ENCODE measurements at places on chromosomes 13 and 19.
A peak's percentile ranks its signal among the peaks of the same experiment; 100 is the strongest.

DNA sequence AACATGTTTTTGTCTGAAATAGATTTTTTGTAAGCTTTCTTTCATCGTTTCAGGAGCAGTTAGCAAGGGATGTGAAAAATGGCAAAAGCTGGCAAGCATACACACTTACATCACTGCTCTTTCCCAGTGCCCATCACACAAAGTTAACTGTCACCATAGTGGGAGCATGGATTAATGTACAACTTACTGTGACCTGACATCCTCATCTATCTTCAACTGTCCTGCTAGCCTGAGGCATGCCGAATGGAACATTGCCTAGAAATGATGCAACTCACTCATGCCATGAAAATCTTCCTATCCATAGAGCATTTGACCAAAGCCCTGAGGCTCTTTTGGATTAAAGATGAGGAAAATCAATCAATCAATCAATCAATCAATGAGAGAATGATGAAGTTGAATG, 491.7 kb upstream of the SLC10A2 start:
- DNase-seq = no peak

GRCh38 chr13:48879854-48880253, 95.9 kb upstream of the FNDC3A start:
- DNase-seq = no peak

DNA sequence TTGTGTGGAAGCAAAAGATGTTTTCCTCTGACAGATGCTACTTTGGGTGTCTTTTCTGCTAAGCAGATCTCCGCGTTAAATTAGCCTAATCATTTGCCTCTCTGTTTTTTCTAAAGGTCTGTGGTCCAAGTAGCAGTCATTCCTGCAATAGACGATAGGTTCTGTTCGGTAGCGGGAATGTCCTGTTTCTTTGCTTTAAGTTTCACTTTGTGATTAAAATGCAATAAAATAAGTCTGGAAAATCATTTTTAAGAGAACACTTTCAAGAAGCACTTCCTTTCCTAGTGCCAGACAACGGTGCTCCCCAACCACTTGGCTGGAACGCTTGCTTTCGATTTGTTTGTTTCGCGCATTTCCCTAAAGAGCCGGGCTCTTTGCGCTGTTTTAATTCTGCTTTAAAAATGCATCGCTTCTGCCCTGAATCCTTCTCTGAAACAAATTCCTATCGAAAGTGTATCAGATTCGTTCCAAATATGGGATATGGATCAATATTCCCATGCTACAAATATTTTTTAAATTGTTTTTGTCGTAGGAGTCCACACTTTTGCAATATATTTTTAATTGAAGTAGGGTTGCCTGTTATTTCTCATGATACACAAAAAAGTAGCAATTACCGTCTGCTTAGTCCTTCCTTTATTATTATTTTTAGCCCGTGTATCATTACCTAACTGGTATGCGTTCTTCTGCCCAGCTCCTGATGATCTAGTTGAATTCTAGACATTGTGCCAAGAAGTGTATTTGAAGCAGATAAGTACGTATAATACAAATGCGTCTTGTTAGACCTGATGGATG, 14.2 kb downstream of the ZIC2 start:
- DNase-seq = no peak

- DNase-seq = peak; percentile 21
Observed at GRCh38 chr19:369876-370275, 25.3 kb upstream of the MIER2 start.

DNA sequence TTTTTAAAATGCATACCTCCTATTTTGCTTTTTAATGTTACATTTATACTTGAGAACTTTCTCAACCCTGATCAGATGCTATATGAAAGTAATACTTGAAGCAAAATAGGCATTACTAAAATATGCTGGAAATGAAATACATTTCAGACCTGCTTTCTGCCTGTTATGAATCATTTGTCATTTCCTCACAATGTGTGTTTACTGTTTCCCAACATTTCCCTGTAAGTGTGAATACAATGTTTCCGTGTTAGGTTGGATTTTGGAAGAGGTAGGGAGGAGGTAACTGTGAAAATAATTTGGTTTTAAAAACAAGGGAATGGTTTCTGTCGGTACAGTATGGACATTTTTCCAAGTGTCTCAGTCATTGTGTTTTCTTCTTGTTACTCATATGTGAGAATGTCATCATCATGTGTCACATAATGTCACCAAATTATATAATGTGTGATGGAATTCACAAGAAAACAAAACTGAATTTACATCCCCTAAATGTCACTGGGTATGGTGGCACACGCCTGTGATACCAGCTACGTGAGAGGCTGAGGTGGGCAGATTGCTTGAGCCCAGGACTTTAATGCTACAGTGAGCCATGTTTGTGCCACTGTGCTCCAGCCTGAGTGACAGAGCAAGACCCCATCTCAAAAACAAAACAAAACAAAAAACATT, 43.0 kb downstream of the ZAR1L start:
- no peak for DNase-seq

DNA sequence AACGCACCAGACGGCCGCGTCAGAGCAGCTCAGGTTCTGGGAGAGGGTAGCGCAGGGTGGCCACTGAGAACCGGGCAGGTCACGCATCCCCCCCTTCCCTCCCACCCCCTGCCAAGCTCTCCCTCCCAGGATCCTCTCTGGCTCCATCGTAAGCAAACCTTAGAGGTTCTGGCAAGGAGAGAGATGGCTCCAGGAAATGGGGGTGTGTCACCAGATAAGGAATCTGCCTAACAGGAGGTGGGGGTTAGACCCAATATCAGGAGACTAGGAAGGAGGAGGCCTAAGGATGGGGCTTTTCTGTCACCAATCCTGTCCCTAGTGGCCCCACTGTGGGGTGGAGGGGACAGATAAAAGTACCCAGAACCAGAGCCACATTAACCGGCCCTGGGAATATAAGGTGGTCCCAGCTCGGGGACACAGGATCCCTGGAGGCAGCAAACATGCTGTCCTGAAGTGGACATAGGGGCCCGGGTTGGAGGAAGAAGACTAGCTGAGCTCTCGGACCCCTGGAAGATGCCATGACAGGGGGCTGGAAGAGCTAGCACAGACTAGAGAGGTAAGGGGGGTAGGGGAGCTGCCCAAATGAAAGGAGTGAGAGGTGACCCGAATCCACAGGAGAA, 1.9 kb downstream of the PPP1R12C start:
- no peak for DNase-seq

GRCh38 chr13:20131057-20131832, 29.6 kb downstream of the GJA3 start:
- DNase-seq = no peak

DNA sequence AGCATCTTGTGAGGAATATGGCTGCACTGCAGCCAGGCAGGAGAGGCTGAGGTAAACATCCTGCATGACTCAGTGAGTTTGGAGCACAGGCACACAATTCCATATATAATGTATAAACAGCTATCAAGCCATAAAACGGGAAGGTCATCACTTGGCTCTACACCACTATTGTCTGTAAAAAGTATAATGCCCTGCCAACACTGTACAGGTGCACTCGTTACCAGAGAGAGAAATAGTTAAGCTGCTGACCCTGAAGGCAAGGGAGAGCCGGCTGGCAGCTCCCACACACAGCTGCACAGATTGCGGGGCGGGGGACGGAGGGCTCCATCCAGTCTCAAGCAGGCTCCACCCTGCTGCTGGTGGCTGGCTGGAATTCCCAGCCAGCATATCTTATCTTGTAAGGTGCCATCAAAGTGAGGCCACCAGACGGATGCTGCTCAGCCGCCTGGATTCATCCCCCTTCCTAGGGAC, 668.1 kb downstream of the SLITRK5 start:
- DNase-seq = no peak

- DNase-seq = no peak
Observed at GRCh38 chr13:99042521-99043250, 64.8 kb upstream of the DOCK9 start.

GRCh38 chr13:46778095-46778494, 18.9 kb downstream of the ESD start:
- no peak for DNase-seq

DNA sequence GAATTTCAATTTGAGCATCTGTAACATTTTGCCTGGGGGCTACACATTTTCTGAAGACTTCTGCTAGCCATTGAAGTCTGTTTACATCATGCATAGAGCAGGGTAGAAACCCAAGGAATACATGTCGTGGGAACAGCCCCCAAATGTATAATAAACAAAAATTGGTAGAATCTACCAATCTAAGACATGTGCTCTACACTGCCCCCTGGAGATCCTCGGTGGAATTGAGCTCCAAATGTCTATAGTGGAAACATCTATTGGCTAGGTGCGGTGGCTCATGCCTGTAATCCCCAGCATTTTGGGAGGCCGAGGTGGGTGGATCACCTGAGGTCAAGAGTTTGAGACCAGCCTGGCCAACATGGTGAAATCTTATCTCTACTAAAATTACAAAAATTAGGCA, 57.3 kb downstream of the MBD3L2B start:
- peak; percentile 41 for DNase-seq

GRCh38 chr19:8221161-8221560, 12.0 kb downstream of the CERS4 start:
- no peak for DNase-seq

GRCh38 chr13:111061358-111062045, 53.6 kb upstream of the ARHGEF7 start:
- no peak for DNase-seq
